Aorta (tissue), 5 donors: ENCODE measurements at places on chromosomes 1 and 21. TPM values are rescaled to one million over a fixed set of nuclear protein-coding genes. Genes with fewer than 3 reads are reported as not detected.

DNA sequence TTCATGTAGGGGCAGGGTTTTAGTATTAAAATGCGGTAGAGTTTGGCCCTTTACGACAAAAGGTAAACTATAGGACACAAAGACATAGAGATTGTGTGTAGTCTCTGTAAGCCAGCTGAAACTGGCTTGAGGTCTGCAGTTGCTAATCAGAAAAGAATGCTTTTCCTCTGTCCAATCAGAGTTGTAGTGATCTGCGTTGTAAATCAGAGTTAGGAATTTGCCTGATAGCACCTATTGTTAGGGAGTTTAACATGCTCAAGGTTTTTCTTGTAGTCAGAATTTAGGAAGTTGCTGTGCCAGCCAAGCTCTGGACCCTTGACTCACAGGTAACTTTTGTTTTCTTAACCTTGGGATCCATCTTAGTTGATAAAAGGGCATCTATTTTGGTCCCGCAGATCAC, 61.2 kb upstream of the VTCN1 start:
- no peak for DNase-seq
- H3K4me1 ChIP-seq: peaks cover 4% of the 10 kb centered on the region
- H3K4me3 ChIP-seq: no peak overlapping the region

GRCh38 chr21:15446223-15446622, 283.6 kb upstream of the USP25 start:
- no peaks in the 10 kb centered on the region for H3K4me1 ChIP-seq
- no peak overlapping the region for H3K27ac ChIP-seq
- H3K27me3 ChIP-seq: no peaks in the 10 kb centered on the region
- H3K36me3 ChIP-seq: no peaks in the 10 kb centered on the region
- DNase-seq: no peak

Gene GDAP2
- total RNA-seq: 32.8 TPM

GRCh38 chr1:202569393-202570322, 140.6 kb downstream of the SYT2 start:
- peaks cover 24% of the 10 kb centered on the region for H3K4me1 ChIP-seq
- H3K36me3 ChIP-seq: peaks cover 24% of the 10 kb centered on the region
- no peak for DNase-seq

DNA sequence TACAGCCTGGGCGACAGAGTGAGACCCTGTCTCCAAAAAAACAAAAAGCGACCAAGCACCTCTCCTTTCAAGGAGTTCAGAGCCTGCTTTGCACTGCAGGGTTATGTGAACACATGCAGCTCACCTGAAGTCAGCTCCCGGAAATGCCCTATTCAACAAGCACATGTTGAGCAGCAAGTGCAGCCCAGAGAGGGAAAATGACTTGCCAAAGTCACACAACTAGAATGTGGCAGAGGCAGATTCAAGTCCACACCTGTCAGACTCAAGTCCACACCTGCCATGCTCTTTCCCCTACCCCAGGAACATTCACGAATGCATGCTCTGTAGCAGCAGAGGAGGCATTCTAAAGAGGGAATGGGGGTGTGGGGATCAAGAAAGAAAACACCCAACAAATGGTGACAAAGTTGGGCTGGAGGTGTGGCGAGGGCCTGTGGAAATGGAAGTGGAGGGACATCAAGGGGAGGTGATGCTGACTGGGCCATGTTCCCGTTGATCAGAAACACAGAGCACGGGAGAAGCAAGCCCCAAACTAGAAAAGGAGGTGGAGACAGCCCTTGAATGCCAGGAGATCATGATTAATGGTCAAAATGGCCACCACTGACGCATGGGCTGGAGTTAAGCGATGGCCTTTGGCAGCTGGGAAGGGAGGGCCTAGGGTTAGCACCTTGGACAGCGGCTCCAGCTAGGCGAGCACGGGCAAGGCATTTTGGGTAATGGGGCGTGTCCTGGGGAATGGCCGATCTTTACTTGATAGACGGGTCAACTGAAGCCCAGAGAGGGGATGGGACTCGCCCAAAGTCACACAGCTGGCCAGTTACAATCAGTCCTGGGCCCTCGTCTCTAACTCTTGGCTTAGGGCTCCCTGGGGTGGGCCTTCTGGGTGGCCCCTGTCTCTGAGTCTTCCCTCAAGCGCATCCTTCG, 21.5 kb downstream of the RAP1GAP start:
- no peaks in the 10 kb centered on the region for H3K36me3 ChIP-seq
- H3K4me1 ChIP-seq: no peaks in the 10 kb centered on the region
- DNase-seq: no peak
- no peak overlapping the region for H3K27ac ChIP-seq
- H3K27me3 ChIP-seq: no peaks in the 10 kb centered on the region

Gene RWDD3
- total RNA-seq: 18.3 TPM

DNA sequence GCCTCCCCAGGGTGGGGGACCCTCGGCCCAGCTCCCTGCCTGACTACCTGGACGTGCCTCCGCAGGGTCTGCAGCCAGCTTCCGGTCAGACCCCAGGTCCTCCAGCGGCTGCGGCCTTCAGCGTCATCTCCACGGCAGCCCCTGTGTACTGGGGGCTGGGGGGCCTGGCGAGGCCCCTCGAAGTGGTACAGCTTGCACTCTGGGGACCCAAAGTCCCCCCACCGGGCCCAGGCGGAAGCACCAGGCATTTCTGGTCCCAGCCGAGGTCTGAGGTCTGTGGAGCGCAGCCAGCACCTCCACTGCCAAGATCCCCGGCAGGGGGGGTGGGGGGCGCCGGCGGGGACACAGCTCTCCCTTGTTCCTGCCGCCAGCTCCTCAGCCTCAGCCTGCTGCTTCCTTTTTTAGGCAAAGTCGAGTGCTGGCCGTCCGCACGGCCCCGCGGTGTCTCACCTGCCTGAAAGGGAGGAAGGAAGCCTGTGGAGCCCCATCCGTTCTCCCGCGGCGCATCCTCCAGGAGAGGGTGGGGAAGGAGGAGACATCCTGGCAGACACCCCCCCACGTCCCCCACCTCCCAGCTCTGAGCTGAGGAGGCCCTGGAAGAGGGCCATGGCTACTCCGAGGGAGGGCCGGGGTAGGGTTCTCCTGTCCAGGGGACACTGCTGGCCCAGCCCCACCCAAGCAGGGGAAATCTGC, 1.2 kb upstream of the VWA1 start:
- no peak overlapping the region for H3K27ac ChIP-seq
- DNase-seq: peak; percentile 85
- H3K27me3 ChIP-seq: no peaks in the 10 kb centered on the region
- H3K4me3 ChIP-seq: no peak overlapping the region

Gene OR10J5
- not detected for total RNA-seq

- no peak for DNase-seq
- no peaks in the 10 kb centered on the region for H3K36me3 ChIP-seq
- no peaks in the 10 kb centered on the region for H3K27me3 ChIP-seq
- no peak overlapping the region for H3K27ac ChIP-seq
- H3K4me1 ChIP-seq: no peaks in the 10 kb centered on the region
- no peak overlapping the region for H3K4me3 ChIP-seq
Observed at GRCh38 chr1:104878203-104878909, 1128.7 kb downstream of the AMY1C start.

Gene OR2L13
- total RNA-seq: not detected

Gene CD160
- total RNA-seq: 0.30 TPM

Gene CD1D
- total RNA-seq: 2.0 TPM

DNA sequence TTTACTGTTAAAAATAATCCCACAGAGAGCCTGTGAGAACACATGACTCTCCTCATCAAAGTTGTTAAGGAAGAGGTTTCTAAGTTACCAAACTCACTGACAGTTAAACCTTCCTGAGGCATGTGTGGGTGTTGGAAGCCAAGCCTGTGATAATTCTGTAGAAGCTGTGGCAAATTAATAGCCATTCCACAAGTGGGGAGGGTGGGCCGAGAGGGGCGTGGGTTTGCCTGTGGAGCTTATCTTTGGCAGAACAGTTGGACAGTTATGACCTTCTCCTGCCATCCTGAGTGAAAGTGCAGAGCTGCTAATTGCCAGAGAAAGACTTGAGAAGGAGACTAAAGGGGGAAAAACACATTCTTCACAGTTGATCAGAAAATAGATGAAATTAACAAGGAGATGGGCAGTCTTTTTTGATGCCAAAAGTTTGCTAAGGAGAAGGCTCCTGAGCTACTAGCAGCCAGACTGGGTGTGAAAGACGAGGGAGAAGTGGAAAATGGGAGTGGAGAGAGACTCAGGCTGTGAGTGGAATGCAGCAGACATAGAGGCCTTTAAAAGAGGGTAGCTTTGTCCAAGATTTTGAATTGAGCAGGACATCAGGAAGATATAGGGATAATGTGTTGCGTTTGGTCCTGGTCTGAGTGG, 1.6 kb upstream of the PLA2G2C start:
- no peak overlapping the region for H3K27ac ChIP-seq
- no peaks in the 10 kb centered on the region for H3K36me3 ChIP-seq
- H3K4me1 ChIP-seq: no peaks in the 10 kb centered on the region
- H3K4me3 ChIP-seq: no peak overlapping the region
- H3K27me3 ChIP-seq: no peaks in the 10 kb centered on the region
- no peak for DNase-seq

GRCh38 chr1:210123383-210123782, 109.2 kb upstream of the SERTAD4 start:
- no peak overlapping the region for H3K4me3 ChIP-seq
- no peak for DNase-seq
- H3K27ac ChIP-seq: no peak overlapping the region
- no peaks in the 10 kb centered on the region for H3K27me3 ChIP-seq
- no peaks in the 10 kb centered on the region for H3K4me1 ChIP-seq

- H3K27me3 ChIP-seq: no peaks in the 10 kb centered on the region
- no peaks in the 10 kb centered on the region for H3K4me1 ChIP-seq
- no peaks in the 10 kb centered on the region for H3K36me3 ChIP-seq
- no peak overlapping the region for H3K4me3 ChIP-seq
- DNase-seq: no peak
Observed at GRCh38 chr1:2283991-2284895, 56.1 kb downstream of the SKI start.

Gene C1orf87
- 0.23 TPM for total RNA-seq

DNA sequence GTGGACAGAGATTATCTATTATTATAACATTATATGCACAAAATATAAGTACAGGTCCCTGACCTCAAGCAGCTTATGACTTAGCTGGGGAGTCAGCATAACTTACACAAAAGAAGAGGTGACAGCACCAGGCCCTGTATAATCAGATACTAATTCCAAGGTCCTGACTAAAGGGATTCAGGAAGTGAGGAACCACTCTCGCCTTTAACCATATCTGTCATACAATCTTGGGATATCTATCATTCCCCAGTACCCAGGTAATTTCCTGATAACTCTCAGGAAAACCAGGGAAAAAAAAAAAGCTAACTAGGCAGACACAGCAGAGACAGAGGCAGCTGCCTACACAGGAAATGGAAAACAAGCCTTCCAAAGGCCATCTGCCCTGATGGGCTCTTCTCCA, 78.5 kb upstream of the CAMK1G start:
- H3K4me3 ChIP-seq: no peak overlapping the region
- no peak for DNase-seq
- H3K36me3 ChIP-seq: no peaks in the 10 kb centered on the region
- no peak overlapping the region for H3K27ac ChIP-seq
- H3K27me3 ChIP-seq: no peaks in the 10 kb centered on the region
- H3K4me1 ChIP-seq: no peaks in the 10 kb centered on the region

DNA sequence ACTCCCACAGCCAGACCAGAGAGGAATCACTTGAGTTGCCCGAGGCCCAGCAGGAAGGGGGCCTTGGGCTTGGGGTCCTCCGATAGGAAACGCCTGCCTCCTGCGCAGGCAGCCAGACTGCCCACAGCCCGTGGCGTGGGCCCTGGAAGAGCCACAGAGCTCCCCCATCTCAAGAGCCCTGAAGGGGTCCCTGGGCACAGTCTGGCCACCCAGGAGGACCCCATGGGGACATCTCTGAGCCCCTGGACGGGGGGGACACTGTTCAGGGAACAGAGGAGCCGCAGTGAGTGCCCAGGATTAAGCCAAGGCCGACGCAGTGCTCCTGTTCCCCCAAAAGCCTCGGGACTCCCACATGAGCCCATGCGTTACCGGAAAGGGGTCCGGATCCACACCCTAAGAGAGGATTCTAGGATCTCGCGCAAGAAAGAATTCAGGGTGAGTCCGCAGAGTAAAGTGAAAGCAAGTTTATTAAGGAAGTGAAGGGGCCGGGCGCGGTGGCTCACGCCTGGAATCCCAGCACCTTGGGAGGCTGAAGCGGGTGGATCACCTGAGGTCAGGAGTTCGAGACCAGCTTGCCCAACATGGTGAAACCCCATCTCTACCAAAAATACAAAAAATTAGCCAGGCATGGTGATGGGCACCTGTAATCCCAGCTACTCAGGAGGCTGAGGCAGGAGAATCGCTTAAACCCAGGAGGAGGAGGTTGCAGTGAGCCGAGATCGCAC, 38.1 kb upstream of the LBR start:
- no peaks in the 10 kb centered on the region for H3K36me3 ChIP-seq
- H3K27me3 ChIP-seq: no peaks in the 10 kb centered on the region

GRCh38 chr21:36684957-36685714, 13.8 kb upstream of the SIM2 start:
- H3K27ac ChIP-seq: no peak overlapping the region
- no peak overlapping the region for H3K4me3 ChIP-seq
- peak; percentile 20 for DNase-seq
- no peaks in the 10 kb centered on the region for H3K36me3 ChIP-seq
- H3K27me3 ChIP-seq: peaks cover 4% of the 10 kb centered on the region

- DNase-seq: peak; percentile 89
- H3K36me3 ChIP-seq: no peaks in the 10 kb centered on the region
- no peaks in the 10 kb centered on the region for H3K27me3 ChIP-seq
- peaks cover 3% of the 10 kb centered on the region for H3K4me1 ChIP-seq
- no peak overlapping the region for H3K4me3 ChIP-seq
Observed at GRCh38 chr1:33986390-33987095, 122.7 kb downstream of the HMGB4 start.

DNA sequence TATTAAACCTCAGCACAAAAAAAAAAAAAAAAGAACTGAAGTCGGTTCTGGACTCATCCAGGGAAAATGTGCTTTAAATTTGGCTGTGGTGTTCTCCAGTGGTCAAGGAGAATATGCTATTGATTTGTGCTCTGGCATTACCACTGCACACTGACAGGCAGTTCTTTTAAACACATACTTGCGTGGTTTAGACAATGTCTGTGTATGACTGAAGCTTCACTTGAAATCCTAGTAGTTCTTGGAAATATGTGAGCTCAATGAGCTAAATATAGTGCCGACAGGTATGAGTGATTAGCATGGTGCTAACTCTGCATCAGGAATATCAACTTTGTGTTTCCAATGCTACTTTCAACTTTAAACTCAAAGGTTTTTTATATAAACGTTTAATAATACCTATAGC, 415.6 kb downstream of the SMYD3 start:
- H3K36me3 ChIP-seq: no peaks in the 10 kb centered on the region
- peaks cover 2% of the 10 kb centered on the region for H3K4me1 ChIP-seq
- no peak overlapping the region for H3K4me3 ChIP-seq
